ENCODE measurements at places on chromosomes 2 and 18.

GRCh38 chr2:8285081-8285480, 396.8 kb upstream of the ID2 start:
- no peak for DNase-seq

DNA sequence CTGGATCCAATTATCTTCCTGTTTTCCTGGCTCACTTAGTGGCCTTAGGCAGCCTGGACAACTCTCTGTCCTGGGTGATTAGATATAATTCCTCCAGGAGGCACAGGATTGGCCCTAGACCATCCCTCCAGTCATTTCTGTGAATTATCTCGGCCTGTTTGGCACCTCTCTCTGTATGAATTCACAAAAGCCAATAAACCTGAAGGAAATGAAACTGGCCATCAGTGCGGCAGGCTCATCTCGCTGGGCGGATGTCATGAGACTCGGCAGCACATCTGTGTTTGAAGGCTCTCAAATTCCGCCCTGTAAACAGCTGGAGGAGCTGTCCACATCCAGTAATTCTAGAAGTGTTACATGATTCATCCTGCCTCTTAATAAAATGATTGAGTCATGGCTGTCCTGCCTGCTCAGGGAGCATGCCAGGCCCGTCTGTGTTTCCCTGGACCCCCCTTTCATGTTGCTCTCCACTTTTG, 38.6 kb downstream of the ACOXL start:
- no peak for DNase-seq

DNA sequence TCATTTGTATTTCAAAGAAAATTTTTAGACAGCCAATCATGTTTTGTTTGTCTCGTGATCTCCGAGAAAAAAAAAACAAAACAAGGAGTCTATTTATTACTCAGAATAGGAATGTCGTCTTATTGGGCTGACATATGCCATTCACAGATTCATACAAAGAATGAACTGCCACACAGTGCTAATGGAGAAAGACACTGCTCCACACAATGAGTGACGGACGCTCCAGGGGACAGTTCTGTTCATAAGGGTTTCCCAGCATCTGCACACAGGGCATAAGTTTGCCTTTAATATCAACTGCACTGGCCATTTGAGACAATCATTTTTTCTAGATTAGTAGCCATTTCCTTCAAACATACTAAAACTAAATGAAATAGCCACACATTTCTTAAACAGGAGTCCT, 3.4 kb downstream of the SERTAD2 start:
- no peak for DNase-seq

DNA sequence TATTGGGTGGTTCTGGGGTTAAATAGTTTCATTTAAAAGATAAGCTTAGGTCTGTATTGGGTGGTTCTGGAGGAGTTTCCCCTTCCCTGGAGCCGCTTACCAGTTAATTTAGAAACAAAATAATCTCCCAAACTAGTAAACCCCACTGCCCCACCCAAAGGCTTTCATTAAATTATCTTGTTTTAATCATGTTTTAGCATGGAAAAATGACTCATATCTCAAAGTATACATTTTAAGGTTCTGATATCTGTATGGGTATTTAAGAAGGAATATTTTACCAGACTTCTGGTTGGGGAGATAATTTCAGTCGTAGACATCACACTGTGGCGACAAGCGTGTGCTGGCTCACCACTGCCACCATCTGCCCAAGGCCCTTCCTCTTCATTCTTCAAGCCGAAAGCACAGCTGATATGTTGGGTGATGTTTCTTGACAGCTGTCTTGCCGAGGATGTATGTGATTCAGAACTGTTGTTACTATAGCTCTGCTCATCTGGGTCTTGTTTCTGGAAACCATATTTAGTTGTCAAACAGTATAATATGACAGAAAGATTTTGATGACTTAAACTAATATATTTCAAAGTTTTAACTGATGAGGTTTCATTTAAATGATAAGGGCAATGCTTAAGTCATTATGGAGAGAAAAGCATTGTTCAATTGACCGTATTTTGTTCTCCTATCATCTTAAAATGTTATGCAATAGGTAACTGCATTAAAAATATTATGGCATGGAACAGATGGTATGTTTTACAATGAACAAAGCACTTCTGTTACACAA, 5.1 kb downstream of the FIGLA start:
- DNase-seq: no peak

- DNase-seq: no peak
Observed at GRCh38 chr18:78630981-78631510, 348.6 kb upstream of the SALL3 start.

GRCh38 chr2:11710632-11711353, 35.6 kb upstream of the LPIN1 start:
- no peak for DNase-seq

GRCh38 chr18:69529151-69529550, 128.5 kb downstream of the DOK6 start:
- DNase-seq: no peak

DNA sequence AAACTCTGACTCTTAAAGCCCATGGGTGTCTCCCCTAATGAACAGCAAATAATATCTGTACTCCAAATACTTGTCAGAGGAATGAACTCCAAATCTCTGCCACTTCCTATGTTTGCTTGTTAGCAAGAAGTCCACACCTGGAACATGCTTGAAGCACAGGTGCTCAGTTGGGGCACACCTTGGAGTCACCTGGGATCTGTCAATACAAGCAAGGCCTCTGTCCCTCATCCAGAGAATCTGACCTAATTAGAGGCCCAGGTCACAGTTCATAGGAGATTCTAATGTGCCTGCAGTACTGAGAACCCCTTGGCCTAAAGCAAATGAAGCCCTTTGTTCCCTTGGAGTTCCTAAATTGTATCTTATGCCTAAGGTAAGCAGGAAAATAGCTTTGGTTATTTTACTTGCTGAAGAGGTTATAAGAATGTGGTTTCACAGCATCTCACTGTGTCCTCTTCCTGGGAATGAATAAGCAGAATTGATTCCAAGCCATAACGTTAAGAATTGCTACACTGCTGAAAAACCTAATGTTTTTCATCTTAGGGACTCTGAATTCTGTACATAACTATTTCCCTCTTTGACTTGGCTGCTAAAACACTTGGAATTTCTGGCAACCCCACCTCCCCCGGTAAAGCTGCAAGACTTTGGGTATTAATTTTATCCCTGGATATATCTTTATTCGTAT, 113.4 kb downstream of the PIEZO2 start:
- no peak for DNase-seq

GRCh38 chr2:177340158-177340557, 52.4 kb upstream of the AGPS start:
- no peak for DNase-seq

- DNase-seq: no peak
Observed at GRCh38 chr18:32335228-32335627, 135.5 kb downstream of the GAREM1 start.
